Stimulated activated CD4-positive, alpha-beta T cell treated with anti-CD3 and anti-CD28 coated beads, TNF-alpha, amount 100 ng/mL, for 48 hours (primary cell): ENCODE measurements at places on chromosomes 7 and 10.

DNA sequence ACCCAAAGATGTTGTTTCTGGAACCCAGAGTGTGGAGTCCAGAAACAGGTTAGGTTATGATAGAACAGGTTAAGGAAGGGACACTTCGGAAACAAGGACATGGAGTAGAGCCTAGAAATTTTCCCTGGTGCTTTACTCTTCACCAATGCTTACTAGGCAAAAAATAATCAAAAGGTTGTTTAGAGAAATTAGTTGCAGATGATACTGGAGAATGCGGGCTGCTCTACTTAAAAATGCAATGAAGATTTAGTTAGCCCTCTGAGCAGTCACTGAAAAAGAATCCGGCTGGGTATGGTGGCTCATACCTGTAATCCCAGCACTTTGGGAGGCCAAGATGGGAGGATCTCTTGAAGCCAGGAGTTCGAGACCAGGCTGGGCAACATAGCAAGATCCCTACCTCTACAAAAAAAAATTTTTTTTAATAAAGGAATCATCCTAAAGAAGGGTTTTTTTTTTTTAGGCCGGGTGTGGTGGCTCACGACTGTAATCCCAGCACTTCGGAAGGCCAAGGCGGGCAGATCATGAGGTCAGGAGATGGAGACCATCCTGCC, 3.3 kb upstream of the UBE2H start:
- DNase-seq: no peak

DNA sequence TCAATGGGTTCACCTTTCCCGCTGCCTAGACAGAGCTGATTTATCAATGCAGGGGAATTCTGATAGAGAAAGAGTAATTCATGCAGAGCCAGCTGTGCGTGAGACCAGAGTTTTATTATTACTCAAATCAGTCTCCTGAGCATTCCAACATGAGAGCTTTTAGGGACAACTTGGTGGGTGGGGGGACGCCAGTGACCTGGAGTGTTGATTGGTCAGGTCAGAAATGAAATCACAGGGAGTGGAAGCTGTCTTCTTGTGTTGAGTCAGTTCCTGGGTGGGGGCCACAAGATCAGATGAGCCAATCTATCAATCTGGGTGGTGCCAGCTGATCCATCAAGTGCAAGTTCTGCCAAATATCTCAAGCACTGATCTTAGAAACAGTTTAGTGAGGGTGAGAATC, 99.0 kb upstream of the CAV2 start:
- DNase-seq: no peak

DNA sequence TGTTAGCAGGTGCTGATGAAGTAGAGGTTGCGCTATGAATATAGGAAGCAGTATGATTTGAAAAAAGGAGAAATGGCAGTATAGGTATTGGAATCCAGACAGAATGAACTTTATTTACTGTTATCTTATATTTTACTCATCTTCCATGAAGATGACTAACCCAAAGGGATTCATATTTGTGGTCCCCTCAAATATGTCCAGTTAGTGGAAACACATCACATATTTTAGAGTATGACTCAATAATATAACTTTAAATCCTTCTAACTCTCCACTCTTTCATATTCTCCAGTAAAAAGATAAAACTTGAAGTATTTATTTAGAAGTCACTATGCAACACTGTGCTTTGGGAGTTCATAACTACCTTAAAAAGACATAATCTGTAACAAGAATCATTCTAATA, 286.5 kb upstream of the LRRTM3 start:
- no peak for DNase-seq

DNA sequence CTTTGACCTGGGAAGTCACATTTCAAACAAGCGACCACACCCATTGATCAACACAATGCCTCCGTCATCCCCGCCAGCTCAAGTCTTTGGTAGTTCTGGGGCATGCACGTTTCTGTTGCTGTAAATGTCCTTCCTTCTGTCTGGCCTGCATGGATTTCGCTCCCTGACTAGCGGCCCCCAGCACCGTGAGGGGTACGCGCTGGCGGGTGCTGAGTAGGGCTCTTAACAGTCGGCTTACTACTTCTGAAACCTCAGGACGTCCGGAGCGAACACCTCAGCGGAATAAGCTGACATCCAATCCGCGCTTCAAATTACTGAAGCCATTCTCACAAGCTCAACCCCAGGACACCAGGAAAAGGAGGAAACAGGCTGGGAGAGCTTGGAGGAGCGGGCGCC, 505 bp downstream of the NUDCD3 start:
- DNase-seq: no peak

GRCh38 chr7:22630069-22630468, 96.9 kb upstream of the IL6 start:
- DNase-seq: no peak
